Cerebellar nuclear complex (tissue), 1 donor: ENCODE measurements at places on chromosomes 11 and 22.

DNA sequence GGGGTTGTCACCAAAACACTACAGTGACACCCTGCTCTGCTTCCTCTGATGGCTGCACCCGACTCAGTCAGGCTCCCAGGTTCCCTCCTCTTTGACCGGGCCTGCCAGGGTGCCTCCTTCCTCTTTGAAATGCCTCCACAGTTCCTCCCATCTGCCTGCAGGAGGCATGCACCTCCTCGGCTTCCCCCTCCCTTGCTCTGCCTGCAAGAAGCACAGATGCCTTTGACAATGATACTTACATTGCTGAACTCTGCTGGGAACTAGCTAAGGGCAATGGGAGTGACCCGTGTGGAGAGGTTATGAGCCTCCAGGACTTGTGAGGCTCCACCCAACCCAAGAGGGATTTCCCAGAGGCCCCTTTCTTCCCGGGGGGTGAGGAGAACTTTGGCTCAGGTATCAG is 674.1 kb downstream of the OPCML start:
- DNase-seq = peak; percentile 42

- no peak for DNase-seq
These were observed 424.4 kb upstream of the CCDC179 start for GRCh38 chr11:23284631-23285030.

DNA sequence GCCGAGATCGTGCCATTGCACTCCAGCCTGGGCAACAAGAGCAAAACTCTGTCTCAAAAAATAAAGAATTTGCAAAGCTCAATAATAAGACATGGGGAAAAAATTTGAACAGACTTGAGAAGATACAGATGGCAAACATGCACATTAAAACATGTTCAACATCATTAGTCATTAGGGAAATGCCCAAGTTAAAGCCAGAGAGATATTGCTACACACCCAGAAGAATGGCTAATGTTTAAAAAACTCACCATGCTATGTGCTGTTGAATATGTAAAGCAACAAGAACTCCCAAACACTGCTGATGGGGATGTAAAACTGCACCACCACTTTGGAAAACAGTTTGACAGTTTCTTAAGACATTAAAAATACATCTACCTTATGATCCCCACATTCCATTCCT is 12.6 kb downstream of the LRRC75B start:
- no peak for DNase-seq

GRCh38 chr22:35071784-35072183 is 5.8 kb downstream of the ISX start:
- no peak for DNase-seq

DNA sequence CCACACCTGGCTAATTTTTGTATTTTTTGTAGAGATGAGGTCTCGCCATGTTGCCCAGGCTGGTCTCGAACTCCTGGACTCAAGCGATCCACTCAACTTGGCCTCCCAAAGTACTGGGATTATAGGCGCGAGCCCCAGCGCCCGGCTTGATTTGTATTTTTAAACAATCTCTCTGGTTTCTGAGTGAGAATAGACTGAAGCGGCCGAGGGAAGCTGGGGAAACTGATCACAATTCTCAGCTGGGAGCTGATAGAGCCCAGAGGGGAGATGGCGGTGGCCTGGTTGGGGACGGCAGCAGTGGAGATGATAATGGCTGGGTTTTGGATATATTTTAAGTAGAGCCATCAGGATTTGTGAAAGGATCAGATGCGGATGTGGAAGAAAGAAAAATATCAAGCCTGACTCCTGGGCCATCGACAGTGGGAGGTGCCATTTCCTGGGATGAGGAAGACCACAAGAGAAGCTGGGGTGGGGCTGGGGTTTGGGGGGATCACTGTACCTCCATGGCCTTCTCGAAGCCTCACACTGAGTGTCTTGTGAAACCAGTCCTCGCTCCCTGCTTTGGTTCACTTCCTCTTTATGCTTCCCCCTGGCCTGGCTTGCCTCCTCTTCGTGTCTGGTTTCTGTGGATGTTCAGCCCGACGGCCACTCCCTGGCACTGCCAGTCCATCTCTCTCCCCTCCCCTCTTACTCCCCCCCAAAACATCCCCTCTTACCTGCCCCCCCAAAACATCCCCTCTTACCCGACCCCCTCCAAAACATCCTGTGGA is 51.9 kb downstream of the IGLL1 start:
- DNase-seq = no peak

GRCh38 chr11:61092908-61093763 is 9.2 kb upstream of the CD5 start:
- DNase-seq = no peak

DNA sequence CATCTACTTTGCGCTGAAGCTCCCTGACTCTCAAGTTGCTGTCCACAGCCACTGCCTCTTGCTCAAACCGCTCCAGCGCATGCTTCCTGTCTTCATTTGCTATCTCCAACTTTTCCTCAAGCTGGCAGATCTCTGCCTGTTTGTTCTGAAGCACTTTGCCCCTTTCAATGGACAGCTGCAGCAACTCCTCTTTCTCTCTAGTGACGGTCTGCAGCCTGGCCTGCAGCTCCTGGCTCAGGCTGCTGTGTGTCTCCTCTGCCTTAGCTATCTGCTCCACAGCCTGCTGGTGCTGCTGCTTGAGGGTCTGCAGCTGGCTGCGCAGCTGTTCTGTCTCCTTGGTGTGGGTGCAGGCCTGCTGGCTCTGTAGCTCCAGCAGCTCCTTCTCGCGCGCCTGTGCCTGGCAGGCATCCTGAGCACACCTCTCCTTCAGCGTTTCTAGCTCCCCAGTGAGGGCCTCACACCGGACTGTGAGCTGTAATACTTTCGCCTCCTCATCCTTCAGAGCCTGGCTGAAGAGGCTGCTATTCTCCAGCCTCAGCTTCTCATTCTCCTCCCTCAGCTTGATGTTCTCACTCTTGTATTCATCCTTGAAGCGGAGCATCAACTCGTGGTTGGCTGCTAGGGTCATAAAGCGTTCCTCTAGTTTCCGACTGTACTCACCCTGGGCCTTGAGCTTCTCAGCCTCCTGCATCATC is 723 bp downstream of the CCDC89 start:
- no peak for DNase-seq
